ENCODE measurements at places on chromosomes 4 and X.

DNA sequence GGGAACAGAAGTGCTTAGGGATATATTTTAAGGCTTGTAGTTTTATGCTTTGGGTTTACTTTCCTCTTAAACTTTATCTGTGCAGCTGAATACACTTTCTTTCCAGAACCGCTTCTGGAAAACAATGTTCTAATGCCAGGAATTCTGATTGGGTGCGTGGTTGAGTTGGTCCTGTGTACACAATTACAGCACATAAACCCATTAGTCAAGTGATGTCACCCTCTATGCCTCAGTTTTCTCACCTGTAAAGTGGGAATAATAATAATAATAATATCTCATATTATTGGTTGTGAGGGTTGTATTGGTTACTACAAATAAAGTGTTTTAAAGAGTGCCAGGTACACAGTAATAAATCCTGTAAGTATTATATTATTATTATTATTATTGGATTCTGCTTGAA, 129.2 kb downstream of the MID1IP1 start:
- DNase-seq: no peak

- DNase-seq: no peak
Observed at GRCh38 chr4:125677665-125678307, 363.0 kb downstream of the FAT4 start.

DNA sequence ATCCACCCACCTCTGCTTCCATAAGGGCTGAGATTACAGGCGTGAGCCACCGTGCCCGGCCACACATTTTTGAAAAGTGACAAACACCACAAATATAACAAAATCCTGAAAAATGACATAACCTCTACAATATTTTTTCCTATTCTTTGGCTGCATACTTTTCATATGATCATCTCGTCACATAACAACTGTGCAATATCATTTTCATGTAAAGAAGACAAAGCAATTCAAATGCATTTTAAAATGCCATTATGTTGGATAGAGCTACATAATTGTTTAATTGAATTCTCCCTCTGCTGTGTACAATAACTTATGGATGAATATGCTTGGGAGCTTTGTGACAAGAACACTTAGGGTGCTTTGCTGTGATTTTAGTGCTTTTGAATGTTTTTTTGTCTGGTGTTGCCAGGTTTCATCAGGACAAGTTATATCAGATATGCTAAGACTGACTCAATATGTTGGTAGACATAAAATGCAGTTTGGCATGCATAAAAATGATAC, 132.9 kb downstream of the CHIC2 start:
- DNase-seq: no peak

GRCh38 chr4:87117732-87118075, 102.7 kb downstream of the KLHL8 start:
- DNase-seq: no peak

- no peak for DNase-seq
Observed at GRCh38 chrX:84189125-84189524, 1.1 kb upstream of the RPS6KA6 start.

- DNase-seq: no peak
Observed at GRCh38 chr4:142741995-142742394, 104.1 kb downstream of the INPP4B start.

DNA sequence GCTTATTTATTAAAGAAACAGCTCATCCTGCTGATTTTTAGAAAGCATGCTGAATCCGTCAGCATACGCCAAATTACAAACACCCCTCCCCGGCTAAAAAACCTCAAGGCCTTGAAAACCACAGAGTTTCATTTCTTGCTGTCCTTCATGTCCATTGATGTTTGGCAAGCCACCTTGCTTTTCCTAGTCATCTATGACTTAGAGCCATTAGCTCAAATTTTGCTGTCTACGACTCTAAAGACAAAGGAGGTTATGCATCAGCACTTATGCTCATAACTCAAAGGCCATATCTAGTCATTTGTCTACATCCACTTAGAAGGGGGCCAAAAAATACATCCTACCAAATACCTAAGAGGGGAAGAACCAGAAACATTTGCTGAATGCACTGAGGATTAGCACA, 925.1 kb downstream of the PCDH7 start:
- no peak for DNase-seq

DNA sequence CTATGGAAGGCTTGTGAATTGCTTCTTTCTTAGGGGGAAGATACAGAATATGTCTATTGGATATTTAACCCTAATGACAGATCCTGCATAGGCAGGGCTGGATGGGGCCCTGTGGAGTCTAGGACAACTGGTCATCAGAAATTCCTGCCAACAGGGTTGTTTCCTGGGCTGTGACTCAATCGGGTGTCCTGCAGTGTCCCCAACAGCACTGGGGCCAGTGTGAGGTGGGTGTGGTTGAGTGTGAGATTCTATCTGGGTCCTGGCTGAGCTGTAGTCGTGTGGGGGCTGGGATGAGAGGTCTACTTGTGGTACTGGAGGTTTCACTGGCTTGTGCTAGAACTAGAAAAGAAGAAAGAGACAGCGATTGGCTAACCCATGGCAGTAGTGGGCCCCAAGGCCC, 87.3 kb upstream of the WDR1 start:
- DNase-seq: no peak

DNA sequence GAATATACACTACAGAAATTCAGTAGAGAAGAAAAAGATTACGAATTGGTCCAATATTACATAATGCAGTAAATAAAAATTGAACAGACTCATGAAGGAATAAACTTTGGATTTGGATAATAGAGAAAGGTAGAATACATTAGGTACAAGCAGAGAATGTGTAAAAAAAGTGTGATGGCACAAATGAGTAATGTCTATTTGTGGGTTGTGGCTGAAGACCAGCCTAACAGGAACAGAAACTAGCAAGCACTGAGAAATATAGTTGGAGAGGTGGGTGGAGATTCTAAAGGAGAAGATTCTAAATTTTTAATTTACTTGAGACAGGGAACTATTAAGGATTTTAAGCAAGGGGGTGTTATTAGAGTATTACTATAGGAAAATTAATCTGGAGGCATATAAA, 15.2 kb upstream of the CLOCK start:
- DNase-seq: peak; percentile 87

GRCh38 chrX:132407691-132408090, 81.1 kb downstream of the MBNL3 start:
- peak; percentile 30 for DNase-seq

- no peak for DNase-seq
Observed at GRCh38 chrX:19720236-19720635, 167.2 kb downstream of the SH3KBP1 start.

GRCh38 chr4:3286335-3287175, 6.3 kb upstream of the RGS12 start:
- DNase-seq: no peak

DNA sequence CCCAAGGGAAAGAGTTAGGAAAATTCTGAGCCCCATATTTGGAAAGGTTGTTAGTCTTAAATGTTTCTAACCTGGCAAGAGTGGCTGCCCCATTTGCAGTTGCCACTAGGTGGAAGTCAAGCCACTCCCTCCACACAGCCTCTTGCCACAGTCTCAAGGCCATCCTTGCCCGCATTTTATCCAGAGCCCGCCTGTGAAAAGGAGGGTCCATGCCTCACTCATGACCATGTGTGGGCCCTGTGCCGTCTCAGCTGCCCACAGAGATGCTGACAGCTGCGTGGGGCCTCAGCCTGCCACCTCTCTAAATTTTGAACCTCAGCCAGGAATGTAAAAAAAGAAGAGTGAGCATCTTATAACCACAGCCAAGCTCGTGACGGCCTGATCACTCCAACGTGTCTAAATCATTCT, 201.5 kb upstream of the FAM241A start:
- DNase-seq: peak; percentile 59

DNA sequence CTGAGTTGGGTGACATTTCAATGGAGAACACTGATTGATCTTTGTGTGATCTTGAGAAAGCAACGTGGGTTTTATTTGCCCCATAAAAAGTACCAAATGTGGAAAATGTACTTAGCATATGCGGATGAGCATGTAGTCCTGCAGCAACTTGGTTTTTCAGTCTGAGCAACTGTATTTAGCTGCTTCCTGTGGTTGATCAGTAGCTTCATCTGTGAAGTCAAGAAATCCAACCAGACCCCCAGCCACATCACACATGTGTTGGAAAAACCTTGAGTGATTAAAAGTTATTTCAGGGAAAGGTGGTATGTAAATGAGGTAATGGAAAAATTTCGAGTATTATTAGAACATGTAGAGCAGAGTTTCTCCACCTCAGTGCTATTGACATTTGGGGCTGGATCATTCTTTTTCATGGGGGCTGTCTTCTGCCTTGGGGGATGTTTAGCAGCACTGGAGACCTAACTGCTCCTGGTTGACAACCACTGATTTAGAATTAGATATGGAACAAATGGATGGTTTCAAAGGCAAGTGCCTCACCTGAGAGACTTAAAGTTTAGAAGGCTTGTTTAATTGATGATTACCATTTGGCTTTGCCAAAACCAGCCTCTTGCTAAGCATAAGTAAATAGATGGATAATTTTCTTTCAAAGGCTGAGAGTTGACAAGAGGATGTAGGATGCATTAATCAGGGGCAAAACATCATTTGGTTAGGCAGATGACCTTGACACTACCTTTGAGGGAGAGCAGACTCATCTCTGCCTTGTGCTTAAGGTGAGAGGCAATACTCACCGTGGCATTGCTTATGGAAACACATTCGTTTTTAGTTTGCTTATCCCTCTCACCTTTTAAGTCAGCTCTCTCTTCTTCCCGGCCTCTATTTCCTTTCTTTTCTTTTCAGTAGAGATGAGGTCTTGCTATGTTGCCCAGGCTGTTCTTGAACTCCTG, 193.0 kb upstream of the RPS6KA3 start:
- DNase-seq: no peak

DNA sequence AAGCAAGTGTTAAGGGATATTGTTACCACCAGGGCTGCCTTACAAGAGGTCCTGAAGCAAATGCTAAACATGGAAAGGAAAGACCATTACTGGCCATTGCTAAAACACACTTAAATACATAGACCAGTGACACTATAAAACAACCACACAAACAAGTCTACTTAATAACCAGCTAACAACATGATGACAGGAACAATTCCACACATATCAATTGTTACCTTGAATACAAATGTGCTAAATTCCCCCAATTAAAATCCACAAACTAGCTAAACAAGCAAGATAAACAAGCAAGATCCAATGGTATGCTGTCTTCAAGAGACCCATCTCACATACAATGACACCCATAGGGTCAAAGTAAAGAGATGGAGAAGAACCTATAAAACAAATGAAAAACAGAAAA, 20.5 kb upstream of the MAGEA8 start:
- no peak for DNase-seq

DNA sequence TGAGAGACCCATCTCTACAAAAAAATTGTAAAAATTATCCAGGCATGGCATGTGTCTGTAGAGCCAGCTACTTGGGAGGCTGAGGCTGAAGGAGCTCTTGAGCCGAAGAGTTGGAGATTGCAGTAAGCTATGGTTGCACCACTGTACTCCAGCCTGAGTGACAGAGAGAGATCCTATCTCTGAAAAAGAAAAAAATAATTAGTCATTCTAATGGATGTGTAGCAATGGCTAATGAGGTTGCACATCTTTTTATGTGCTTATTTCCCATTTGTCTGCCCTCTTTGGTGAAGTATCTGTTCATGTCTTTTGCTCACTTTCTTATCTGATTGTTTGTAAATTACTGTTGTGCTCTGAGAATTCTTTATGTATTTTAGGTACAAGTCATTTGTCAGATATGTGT, 19.0 kb upstream of the MAML3 start:
- peak; percentile 19 for DNase-seq

DNA sequence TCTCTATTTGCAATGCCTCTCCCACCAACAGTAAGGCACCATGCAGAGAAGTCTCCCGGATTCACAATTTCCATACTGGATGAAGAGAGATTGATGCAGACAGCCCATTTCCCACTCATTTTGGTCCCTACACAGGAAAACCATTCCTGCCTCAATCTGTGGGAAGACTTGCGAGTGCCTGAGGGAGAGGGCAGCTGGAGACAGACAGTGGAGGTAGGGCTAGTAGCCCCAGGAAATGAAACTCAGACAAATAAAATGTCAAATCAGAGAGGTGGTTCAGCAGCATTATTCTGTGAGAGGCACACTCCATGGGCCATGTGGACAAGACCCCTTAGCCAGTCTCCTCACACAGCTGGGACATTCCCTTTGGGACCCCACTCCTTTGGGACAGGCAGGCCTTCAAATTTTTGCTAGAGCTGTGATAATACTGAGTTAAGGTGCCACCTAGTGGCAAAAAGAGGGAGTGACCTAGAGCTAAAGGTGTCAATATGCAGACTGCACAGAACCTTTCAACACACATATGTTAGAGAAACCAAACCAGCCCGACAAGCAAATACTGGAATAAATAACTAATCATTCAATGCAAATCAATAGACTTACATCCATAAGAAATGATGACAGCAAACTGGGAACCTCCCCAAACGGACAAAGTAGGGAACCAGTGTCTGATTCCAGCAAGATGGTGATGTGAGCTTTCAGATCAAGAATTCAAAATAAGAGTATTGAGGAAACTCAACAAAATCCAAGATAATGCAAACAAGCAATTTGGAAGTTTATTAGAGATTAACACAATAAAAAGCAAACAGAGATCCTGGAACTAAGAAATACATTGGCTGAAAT, 1865.3 kb upstream of the AGA start:
- peak; percentile 35 for DNase-seq

DNA sequence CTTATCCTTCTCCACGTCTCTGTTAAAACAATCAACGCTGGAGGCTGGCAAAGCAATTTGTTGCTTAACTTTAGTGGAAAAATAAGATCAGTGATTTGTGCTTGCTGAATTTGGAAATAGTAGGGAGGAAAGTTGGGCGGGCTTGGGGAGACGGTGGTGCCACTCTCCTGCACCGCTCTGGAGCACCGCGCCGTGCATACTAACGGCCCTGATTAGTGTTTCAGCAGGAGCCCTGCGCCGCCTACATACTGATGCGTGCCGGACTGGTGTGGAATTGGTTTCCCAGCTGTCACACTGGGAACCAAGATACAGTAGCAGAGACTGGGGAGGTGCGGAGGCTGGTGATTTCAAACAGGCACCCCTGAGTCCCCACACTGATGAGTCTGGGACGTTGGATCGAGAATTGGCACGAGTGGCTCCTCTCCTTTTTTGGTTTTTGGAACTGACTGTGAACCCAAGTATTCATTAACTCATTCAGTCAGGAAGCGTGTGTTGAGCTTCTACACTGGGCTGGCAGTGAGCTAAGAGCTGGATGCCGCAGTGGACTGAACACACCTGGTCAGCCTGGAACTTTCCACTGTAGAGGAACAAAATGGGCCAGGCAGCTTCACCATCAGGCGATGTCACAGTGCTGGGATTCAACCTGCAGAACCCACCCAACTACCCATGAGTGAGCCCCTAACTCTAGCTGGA, 29.0 kb upstream of the PSAPL1 start:
- no peak for DNase-seq
